Inflammatory macrophage treated with lipopolysaccharide for 4 hours (primary cell): ENCODE measurements at places on chromosomes 3 and 15.

DNA sequence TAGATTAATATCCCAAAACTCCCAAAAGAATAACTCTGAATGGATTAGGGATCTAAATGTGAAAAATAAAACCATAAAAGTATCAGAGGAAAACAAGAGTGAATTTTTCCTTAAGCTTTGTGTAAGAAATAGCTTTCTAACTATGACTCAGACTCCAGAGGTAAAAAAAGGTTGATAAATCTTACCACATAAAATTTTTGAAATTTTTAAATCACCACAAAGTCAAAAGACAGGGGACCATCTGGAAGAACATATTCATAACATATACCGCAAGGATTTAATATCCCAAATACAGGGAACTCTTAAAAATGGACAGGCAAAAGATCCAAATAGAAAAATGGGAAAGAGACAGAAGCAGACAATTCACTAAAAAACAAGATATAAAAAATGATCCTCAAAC, 145.0 kb downstream of the ARNT2 start:
- DNase-seq, result no peak

DNA sequence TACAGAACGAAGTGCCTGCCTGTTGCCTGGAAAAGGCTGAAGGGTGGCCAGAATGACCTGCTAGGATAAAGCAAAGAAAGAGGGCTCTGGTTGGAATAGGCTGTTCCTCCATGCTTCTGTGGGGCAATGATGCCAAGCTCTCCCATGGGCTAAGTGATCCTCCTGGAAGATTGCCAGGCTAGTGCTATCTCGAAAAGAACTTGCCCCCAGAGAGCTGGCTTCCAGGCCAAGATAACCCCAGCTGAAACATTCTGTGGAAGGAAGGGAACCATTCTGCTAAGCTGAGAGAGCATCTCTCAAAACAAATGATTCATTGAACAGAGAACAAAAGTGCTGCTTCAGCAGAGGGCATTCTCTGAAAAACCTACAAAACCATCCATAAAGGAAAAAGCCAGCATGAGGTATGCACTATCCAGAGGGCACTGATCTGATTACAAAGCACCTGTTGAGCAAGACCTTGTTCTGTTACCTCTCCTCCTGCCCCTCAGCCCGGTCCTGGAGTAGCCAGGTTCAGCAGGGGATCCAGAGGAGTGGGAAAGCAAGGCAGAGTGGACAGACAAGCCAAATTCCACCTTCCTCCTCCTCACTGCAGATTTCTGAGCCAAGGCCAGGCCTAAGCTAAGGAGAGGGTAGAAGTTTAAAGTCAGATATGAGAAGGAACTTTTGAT, 31.9 kb upstream of the SPRED1 start:
- DNase-seq, result no peak

DNA sequence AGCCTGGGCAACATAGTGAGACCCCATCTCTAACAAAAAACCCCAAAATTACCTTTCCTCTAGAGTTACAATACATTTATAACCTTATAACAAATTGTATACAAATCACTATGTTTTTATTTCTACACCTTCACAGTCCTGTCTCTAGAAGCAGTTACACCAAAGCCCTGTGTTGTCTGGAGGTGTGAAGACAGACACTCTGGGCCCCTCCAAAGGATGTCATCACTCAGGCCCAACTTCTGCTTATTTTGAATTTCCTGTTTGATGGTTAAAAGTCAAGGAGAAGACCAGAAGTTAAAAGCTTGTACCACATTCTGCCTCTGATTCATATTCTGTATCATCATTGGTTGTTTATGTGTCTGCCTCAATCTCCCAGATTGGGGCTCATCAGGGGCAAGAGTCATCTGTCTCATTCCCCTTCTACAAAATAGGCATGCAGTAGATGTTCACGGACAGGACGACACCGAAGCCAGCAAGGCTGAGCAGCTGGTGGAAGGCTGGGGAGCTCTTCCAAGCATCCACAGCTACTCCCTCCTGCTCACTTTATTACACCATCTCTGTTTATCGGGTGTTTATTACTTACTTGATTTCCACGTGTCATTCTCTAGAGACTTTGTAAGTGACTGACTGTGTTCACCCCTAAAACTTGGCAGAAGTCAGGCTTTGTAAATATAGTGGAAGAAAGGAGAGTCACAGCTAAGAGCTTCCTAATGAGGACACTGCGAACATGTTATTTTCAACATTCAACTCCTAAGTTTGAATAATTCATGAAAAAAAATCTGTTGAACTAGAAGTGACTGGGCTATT, 136.8 kb upstream of the ANKRD28 start:
- DNase-seq, result peak; percentile 21

DNA sequence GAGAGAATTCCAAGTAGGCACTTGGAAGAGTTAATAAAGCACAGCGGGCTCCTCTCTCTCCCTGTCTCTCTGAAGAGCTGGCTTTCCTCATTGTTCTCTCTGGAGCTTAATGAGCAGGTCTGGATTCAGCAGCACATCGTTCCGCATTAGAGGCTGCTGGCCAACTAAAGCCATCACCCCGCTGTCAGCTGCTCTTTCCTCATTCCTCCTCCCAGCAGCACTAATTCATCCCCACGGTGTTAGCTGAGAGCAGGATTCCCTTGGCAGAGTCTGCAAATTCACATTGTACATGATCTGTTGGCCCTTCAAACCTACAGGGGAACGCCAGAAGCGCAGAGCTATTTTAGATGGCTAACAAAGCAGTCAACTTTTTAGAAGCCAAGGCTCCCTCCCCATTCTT, 44.2 kb downstream of the SGO1 start:
- no peak for DNase-seq

GRCh38 chr3:70531063-70531657, 218.7 kb upstream of the MDFIC2 start:
- DNase-seq, result no peak

DNA sequence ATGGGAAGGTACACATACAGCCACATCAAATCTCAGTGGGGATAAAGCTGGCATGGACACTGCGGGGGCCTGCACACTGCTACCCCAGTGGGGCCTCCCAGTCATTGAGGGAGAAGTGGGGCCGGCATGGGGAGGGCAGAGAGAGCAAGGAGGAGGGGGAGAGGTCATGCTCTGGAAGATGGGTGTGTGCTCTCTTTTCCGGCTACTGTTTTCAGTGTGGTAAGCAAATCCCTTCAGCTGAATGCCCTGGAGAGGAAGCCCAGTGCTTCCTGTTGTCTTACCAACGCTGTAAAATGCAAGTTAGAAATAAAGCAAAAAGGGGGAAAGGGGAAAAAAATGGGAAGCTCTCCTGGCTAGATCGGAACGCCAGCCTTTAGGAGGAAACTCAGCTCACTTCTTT, 30.8 kb downstream of the NRROS start:
- DNase-seq, result peak; percentile 44

GRCh38 chr3:36493051-36493450, 112.7 kb downstream of the STAC start:
- DNase-seq, result peak; percentile 65

- peak; percentile 13 for DNase-seq
Measured at GRCh38 chr3:36843065-36844051, 79.0 kb upstream of the DCLK3 start.

DNA sequence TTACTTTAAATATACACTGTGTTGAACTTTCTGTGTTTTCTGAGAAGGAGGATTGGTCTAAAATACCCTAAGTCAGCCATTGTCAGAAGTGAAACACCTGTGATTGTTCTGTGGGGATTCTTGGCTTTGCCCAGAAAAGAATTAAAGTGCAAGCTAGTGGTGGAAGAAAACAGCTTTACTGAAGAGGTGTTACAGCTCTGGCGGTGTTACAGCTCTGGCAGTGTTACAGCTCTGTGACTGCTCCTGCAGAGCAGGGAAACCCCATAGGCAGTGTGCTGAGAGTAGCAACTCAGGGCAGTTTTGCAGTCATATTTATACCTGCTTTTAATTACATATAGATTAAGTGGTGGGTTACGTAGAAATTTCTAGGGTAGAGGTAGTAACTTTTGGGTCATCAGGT, 66.6 kb downstream of the C3orf20 start:
- DNase-seq, result no peak

DNA sequence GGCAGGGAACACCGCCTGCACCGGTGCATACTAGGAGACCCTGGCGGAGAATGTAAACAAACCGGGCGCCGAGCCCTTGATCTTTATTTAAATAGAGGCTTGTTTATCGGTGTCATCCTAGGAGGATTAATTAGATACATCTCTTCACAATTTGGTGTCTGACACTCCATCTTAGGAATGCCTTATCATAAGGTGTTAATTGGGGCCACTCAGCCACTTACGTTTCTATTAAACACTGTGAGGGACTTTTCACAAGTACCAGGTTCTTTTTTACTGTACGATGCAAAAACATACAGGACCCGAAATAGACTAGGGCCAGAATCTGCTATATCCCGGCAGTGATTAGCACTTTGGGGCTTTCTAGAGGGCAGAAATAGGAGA, 8.0 kb downstream of the EOMES start:
- no peak for DNase-seq

DNA sequence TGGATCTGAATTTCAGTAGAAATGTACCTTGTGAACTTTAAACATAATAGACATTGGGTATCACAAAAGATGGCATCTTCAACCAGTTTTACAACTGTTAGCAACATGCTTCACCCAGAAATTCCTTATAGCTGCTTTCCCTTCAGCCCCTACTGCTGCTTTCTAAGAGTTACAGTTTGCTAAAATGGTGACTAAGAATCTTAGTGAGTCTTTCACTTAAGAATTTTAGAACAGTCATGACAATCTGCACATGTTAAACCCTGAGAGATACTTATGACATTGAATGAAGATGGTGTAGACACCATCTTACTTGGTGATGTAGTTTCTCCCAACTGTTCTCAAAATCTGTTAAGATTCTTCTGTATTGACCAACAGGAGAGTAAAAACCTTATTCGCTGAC, 129.7 kb upstream of the UBE2E1 start:
- DNase-seq, result no peak

GRCh38 chr15:83435202-83435601, 11.9 kb upstream of the SH3GL3 start:
- DNase-seq, result no peak

DNA sequence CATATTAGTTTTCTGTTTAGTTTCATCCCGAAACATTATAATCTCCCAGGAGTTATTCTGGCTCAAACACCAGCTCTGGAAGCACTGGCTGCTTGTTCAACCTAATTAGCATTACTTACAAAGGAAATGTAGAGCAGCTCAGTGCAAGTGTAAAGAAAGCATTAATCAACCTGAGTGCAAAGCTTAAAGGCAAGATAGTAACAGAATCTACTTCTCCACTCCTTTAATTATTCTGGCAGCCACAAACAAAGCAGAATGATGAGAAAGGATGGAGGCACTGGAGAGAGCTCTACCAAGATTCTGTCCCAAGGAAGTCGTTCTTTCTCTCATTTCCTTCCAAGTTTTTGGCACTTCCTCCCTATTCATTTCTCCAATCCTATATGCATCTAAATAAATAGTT, 1384.0 kb downstream of the ZPLD1 start:
- DNase-seq, result no peak

DNA sequence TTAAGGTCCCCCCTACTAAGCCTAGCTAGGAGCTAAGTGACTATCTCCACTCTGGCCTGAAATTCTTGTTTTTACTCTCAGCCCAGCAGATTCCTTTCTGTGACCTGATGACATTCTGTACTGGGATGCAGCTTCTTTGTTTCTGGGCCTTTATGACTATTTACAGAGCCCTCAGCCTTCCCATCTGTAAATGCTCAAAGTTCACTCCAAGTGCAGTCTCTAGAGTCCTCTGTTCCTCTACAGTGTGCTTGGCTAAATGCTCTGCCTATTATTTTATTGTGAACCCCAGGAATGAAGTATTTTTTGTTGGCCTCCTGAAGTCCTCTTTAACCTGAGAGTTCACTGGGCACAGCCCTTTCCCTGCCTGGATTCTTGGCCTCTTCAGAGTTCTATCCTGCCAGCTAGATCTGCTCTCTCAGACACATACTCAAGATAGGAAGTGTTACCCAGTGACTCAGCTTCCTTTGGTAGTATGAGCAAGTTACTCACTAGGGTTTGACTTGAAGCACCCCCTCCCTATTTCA, 278.1 kb upstream of the P2RY1 start:
- no peak for DNase-seq

DNA sequence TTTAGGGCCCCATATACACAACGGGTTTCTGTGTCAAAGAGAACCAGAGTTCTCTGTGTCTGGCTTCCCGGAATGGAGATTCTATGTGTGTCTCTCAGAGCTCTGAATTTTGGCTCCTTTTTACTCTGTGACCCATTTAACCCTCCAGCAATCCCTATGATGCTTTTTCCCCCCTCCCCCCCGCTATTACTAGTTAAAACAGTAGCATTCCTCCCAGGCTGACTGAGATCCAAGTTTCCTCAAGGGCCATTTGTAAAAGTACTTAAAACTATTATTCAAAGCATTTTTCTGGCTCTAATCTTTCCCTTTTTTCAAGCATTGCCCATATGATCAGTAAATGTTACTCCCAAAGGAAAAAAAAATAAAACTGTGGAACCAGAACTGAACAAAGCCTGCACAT, 6.6 kb upstream of the STAC start:
- no peak for DNase-seq

- no peak for DNase-seq
Measured at GRCh38 chr3:109339714-109340648, 2.6 kb upstream of the DPPA4 start.

DNA sequence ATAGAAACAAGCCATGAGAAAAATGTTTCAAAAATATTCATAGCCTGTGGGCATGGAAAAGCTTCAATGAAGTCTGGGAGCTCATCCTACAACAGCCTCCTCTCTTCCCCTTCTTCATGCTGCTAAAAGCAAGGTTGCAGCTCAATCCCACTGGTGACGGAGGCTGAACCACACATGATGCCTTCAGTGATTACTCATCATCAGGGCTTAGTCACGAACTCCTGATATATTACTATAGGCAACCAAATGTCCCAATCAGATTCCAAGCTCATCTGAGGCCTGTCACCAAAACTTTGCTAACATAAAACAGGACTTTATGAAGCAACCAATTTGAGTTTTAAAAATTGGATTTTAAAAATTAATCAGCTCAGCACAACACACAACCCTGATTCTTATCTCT, 24.0 kb upstream of the SLC24A5 start:
- peak; percentile 19 for DNase-seq

DNA sequence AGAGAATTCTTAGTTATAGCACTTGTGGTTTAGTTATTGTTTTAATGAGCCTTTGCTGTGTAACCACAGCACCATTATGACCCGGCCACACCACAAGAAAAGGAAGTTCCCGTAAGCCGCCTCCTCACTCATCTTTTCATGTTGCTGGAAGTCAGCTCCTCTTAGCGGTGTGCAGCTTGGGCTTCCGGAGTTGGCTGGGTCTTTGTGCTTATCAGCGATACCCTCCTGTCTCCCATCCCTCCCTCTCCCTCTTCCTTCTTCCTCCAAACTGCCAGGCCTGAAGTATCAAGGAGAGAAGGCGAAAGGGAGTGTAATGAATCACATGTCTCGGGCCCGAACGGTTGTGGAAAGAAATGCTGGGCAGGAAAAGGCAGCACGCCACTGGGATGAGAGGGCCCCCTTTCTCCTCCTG, 353.5 kb downstream of the MCTP2 start:
- peak; percentile 5 for DNase-seq

- no peak for DNase-seq
Measured at GRCh38 chr3:182914341-182914740, 66.0 kb downstream of the DCUN1D1 start.

DNA sequence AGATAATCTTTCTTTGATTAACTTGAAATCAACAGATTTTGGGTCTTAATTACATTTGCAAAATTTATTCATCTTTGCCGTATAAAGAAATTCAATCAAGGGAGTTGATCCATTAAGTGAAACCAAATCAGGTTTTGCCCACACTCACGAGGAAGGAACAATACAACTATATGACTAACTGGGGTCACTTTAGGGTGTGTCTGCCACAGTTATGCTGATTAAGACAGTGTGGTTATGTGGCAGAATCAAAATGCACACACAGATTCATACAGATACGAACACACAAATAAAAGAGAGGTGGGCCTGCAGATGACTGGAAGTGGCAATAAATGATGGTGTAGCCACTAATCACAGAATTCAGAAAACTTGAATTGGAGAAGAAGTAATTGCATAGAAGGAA, 543.5 kb downstream of the GABRG3 start:
- no peak for DNase-seq
